ENCODE measurements at places on chromosomes 12 and 14.

DNA sequence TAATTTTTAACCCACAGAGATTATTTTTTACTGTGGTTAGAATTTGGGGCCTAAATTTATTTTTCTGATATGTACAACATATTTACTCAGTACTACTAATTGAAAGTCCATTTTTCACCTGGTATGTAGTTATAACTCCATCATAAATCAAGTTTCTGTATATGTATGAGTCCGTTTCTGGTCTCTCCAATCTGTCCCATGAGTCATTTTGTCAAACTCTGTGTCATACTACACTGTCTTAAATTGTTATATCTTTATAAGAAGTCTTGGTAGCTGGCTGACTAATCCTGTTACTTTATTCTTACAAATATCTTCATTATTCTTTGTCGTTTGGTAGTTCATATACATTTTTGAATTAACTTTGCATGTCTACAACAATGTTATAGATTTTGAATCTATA lies 344.0 kb downstream of the PDZRN4 start:
- DNase-seq, result no peak

GRCh38 chr12:67790660-67791059 lies 142.1 kb downstream of the DYRK2 start:
- no peak for DNase-seq

GRCh38 chr12:103924761-103925641 lies 5.2 kb upstream of the HSP90B1 start:
- DNase-seq, result peak; percentile 21

DNA sequence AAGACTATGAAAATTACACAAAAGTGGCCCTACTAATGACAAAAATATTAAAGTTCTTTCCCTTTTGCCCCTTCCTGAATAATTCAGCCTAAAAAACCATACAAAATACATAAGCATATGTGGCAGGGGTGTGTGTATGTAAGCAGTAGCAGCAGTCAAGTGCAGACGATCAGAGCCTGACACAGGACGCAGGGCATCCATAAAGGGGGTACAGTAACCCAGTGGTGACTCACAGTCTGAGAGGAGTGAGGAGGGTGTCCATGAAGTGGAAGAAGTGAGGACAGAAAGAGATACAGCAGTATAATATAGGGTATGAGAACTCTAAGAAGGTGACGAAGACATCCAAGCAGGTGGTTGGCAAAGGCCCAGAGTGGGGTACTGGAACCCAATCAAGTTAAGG lies 56.7 kb downstream of the RALGAPA1 start:
- no peak for DNase-seq

DNA sequence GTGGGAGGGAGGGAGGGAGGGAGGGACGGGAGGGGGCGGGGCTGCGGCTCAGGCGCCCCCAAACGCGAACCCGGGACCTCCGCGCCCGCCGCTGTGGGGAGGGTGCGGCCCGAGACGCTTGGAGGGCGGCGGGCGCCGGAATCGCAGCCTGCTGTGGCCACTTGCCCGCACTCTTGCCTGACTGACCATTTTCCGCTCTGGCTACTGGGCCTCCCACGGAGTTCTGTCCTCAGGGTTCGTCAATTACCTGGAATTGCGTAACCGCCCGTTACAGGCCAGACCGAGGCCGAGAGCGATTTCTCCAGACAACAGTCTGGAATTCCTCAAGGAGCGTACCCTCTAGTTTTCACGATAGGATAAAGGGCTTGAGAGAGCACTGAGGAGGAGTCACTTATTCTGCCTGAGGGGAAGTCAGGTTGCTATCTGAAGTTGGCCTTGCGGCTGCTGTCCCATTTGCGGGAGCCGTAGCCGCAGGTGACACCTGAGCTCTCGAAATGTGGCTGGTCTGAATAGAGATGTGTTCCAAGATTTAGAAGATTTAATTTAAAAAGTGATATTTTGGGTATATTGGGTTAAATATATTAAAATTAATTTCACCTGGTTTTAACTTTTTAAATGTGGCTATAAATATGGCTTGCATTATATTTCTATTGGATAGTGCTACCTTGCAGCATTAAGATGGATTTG lies 446 bp upstream of the ZNF641 start:
- no peak for DNase-seq

DNA sequence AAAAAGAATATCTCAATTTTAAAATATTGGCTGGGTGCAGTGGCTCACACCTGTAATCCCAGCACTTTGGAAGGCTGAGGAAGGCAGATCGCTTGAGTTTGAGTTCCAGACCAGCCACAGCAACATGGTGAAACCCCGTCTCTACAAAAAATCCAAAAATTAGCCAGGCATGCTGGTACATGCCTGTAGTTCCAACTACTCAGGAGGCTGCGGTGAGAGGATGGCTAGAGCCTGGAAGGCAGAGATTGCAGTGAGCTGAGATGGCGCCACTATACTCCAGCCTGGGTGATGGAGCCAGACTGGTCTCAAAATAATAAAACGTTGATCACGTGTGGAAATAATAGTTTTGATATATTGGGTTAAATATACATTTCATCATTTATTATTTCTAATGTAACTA lies 5.7 kb downstream of the MTRFR start:
- DNase-seq, result no peak

GRCh38 chr14:76566439-76566838 lies 190.5 kb downstream of the ESRRB start:
- DNase-seq, result no peak

- no peak for DNase-seq
Measured at GRCh38 chr14:55897031-55897430, 221.2 kb upstream of the PELI2 start.

DNA sequence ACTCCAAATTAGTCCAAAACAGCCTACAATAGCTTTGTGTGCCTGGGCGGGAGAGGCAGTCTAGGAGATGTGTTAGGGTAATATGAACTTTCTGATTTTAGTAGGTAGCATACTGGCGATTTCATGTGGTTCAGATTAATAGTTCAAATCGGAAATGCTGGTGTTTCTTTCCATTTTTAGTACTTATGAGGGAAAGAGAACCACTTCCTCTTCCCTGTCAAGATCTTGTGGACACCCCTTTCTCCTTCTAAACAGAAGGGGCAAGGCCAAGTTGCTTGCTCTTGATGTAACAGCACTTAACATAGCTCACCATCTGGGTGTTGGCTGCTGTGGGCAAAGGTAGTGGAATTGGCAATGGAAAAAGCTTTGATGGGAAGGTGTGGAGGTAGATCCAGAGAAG lies 32.2 kb upstream of the IGF1 start:
- no peak for DNase-seq

- DNase-seq, result no peak
Measured at GRCh38 chr14:33515441-33515840, 435.4 kb downstream of the EGLN3 start.

- peak; percentile 15 for DNase-seq
Measured at GRCh38 chr12:47990351-47991105, 13.7 kb downstream of the COL2A1 start.

GRCh38 chr12:117388951-117389446 lies 27.6 kb upstream of the NOS1 start:
- DNase-seq, result no peak

- DNase-seq, result peak; percentile 76
Measured at GRCh38 chr14:75050852-75051555, at the start of gene MLH3. Gene MLH3 (minus strand): TSS chr14:75051467. CDS start chr14:75049655, 1,812 bp downstream.

DNA sequence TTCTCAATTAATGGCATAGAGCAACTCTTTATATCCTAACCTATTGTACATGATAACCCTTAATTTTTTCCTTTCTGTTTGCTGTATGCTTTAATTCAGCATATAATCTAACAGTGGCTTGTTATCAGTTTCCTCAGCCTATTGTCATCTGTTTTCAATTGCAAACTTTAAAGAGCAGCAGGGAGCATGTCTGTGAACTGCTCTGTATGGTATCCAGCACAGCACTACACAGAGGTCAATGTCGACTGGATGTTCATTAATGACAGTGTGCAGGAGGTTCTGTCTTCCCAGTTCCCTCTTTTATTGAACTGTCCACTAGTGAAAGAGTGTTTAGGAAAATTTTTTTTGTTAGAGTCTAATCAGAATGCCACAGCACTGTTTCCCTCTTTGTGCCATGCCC lies 609.1 kb downstream of the SOX5 start:
- no peak for DNase-seq

GRCh38 chr12:109020796-109021380 lies at the start of gene SVOP:
Gene SVOP (minus strand): TSS chr12:109021068. CDS start chr12:109020868, 200 bp downstream.
- DNase-seq, result no peak

GRCh38 chr14:104133496-104133895 lies 4.9 kb upstream of the KIF26A start:
- no peak for DNase-seq

GRCh38 chr12:31645924-31646323 lies 13.6 kb upstream of the ETFBKMT start:
- no peak for DNase-seq

GRCh38 chr14:91606851-91607250 lies 96.7 kb upstream of the PPP4R3A start:
- DNase-seq, result no peak

DNA sequence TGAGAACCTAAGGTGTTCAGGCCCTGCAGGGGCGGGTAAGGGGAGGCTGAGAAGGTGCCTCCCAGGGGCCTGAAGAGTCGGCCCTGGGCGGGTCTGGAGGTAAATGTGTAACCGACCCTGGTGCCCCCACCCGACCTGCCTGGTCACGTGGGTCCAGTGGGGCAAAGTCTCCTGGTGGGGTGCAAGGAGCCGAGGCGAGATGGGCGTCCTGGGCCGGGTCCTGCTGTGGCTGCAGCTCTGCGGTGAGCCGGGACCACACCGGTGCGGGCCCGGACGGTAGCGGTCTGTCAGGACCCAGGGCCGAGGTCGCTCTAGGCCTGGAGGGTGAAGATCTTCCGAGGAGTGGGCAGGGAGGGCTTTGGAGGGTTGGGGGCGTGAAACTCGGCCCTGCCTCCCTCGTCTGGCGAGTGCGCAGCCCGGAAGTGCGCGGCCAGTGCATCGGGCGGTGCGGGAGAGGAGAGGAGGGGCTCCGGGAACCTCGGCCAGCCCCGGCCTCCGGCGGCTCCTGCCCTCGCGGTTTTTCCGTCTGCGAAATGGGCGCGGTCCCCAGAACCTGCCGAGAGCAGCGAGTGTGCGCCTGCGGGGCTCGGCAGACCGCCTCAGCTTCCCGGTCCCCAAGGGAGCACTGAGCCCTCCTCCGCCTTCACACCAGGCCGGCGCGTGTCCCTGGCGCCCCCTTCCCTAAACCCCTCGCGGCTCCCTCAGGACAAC lies at the start of gene AMN:
Gene AMN, plus strand, starts transcription at position 174 of the 711 bp plus-strand sequence. Its CDS starts 26 bp downstream, at position 200.
- no peak for DNase-seq

DNA sequence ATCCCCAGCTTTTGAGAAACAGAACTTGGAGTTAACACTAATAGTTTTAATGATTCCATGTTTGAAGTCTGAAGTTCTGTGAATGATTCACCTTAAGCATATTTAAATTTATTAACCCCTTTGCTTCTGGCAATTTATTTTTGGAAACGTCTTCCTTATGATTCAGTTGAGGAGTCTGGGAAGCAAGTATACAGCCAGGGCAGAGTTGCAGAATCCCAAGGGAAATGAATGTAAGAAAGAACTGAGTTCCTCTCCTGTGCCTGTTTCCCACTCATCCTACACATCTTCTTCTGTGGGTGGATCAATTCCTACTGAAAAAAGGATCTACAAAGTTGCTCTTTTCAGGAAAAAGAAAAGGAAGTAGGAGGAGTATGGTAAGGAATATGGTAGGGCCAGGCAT lies 108.2 kb upstream of the CCDC91 start:
- DNase-seq, result no peak

- DNase-seq, result no peak
Measured at GRCh38 chr14:70707138-70708038, 65.7 kb downstream of the TTC9 start.

DNA sequence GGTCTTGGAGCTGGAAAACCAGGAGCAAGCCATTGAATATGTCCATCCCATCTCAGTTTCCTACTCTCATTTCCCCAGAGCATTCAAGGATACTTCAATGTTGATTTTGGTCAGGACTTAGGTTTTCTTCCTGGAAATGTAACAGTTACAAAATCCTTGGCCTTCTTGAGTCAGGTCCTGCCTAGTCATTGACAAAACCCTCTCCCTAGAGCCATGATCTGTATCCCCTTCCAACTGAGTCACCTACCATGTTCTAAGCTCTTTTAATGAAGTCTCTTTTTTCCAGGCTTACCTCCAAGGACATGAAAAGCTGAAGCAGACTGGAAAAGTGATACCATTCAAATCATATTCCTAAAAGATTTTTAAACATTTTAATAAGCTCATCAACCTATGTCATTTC lies 549.2 kb downstream of the GALC start:
- no peak for DNase-seq

- no peak for DNase-seq
Measured at GRCh38 chr14:89618330-89618708, 201.3 kb upstream of the FOXN3 start.

- no peak for DNase-seq
Measured at GRCh38 chr12:117051380-117051779, 47.8 kb downstream of the TESC start.

DNA sequence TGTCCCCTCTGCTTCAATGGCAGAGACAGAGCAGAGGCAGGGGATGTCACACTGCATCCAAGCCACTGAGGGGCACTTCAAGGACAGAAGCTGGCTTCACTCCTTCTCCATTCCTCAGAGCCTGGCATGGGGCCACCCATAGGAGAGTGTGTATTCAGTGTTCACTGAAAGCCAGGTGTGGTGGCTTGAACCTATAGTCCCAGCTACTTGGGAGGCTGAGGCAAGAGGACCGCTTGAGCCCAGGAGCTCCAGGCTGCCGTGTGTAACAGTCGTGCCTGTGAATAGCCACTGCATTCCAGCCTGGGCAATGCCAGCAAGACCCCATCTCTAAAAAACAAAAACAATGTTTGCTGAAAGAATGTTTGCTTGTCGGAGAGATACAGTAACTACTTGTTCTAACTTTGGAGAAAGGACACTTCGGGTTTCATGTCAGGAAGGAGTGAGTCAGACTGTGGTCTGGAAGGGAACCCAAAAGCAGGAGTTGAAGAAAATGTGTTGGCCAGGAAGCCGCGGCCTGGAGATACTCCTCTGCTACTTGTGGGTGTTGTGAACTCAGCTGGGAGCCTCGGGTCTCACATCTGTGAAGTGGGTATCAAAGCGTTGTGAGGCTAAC lies 43.4 kb downstream of the ELK3 start:
- DNase-seq, result peak; percentile 50

DNA sequence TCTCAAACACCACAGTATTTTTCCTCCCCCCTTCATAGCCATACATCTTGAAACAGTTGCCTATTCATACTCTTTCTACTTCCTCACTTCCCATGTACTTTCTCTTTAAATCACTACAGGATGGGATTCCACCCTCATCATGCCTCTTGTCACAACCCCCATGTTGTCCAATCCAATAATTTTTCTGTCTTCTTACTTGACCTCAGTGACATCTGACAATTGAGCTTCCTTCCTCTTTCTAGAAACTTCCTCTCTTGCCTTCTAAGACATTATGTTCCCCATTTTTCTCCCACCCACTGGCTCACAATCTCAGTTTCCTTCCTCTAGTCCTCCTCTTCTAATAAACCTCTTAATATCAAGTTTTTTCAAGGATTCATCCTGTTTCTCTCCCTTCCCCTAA lies 5.3 kb downstream of the C2CD5 start:
- DNase-seq, result no peak

GRCh38 chr12:5388581-5389535 lies 43.0 kb upstream of the NTF3 start:
- no peak for DNase-seq

Measured in stimulated activated CD8-positive, alpha-beta memory T cell treated with anti-CD3 and anti-CD28 coated beads, Interleukin-7, amount 100 ng/mL, for 4 hours (primary cell).